ENCODE measurements at places on chromosomes 1 and 21.
A peak's percentile ranks its signal among the peaks of the same experiment; 100 is the strongest.

DNA sequence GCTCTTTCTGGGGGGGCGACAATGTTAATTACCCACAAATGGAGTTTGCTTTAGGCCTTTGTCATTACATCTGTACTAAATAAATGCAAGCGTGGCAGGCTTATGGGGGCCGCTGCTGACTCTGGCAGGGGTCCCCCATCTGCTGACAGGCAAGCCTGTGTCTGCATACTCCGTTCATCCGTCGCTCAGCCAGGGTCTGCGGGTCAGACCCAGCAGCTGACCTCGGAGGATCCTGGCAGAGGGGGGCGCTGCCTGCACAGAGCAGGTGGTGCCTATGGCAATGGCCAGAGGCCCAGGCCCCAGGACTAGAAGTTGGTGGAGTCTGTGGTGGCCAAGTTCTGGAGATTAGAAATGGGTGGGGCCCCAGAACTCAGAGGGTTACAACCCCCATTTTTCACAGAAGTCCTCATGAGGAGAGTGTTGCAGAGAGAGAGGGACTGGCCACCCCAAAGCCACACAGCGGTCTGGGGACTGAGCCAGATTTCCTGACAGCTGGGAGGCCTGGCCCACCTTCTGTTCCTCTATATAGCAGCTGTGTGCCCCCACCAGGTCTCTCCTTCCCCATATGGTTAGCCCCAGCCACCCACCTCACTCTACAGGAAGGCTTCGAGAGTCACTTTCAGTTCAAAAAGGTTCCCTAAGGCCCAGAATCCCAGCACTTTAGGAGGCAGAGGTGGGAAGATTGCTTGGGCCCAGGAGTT is 31.0 kb downstream of the TTC39A start:
- DNase-seq, result no peak

DNA sequence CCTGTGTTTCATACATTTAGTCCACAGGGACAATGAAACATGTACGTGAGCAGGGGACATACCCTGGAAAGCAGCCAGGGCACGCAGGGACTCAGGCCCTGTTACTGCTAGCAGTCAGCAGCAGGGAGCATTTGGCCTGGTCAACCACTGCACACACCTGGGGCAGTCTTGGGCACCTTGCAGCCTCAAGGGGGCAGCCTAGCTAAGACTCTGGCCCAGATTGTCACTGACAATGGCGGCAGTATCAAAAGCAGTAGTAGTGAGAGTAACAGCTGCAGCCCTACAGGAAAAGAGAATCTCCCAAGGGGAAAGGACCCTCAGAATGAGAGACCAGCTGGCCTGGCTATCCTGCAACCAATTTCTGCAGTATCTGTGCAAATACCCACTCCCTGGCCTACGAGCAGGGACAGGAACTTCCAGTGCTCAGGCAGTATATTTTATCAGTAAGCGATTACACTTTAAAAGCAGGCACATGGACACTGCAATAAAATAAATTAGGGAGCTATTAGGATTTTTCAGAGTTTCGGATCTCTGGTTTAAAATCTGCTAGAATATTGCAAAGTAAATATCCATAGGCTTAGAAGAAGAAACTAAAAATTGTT is 475.6 kb downstream of the LTN1 start:
- peak; percentile 55 for DNase-seq

GRCh38 chr1:183915625-183916510 is 110.9 kb downstream of the RGL1 start:
- peak; percentile 89 for DNase-seq

GRCh38 chr1:102833151-102833550 is 275.2 kb downstream of the COL11A1 start:
- DNase-seq, result no peak

DNA sequence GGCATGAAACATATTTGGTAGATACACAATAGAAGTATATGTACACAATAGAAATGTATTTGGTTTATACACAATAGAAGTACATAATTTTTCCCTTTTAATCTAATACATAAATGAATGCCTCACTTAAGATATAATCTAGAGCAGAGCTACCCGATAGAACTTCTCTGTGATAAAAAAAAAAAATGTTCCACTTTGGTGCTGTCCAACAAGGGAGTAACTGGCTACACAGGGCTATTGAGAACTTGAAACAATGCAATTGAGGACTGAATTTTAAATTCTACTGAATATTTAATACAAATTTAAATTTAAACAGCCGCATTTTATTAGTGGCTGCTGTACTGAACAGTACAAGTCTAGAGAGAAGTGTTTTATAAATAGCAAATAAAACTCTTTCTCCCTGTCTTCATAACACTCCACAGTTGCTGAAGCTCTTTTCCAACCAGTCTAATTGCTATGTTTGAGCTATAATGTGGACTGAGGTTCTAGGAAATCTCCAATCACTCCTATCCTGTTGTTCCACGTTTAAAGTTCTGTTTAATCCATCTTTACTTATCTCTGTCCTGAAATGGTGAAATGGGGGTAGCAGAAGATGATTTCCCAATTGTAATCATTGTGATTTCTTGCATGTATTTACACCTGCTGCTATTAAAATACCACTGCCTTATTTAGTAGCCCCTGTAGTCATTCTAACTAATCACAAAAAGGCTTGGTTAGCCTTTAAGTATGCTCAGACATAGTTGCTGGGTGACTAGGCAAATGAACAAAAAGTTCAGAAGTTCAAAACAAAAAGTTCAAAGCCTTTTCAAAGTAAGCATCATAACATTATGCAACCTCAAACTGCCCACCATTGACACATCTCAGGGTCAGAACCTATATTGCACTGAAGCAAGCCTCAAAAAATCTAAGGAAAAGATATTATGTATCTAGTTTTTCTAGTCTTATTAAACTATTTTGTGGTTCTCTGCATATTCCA is 192.3 kb upstream of the C1orf87 start:
- no peak for DNase-seq
